ENCODE measurements at places on chromosomes 1 and 21.

DNA sequence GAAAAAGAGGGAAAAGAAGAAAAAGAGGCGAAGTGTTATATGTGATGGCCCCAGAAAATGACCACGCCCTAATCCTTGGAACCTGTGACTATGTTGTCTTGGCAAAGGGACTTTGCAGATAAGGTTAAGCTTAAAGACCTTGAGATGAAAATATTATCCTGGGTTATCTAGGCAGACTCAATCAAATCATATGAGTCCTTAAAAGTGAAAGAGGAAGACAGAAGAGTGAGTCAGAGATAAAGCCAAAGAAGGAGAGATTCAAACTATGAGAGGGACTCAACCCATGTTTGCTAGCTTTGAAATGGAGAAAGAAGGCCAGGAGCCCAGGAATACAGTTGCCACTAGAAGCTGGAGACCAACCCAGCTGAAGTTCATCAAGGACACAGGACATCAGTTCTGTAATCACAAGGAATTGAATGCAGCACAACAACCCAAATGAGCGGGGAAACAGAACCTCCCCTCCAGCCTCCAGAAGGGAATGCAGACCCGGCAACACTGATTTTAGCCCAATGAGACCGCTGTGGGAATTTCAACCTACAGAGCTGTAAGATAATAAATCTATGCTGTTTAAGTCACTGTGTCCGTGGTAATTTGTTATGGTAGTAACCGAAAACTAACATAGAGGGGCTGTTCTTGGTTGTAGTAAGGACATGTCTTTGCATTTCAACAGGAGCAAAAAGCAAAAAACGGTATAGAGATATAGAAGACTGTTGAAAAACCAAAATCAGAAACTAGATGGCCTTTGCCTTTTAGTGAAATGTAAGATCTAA lies 4.2 kb upstream of the RGS8 start:
- no peak for DNase-seq

DNA sequence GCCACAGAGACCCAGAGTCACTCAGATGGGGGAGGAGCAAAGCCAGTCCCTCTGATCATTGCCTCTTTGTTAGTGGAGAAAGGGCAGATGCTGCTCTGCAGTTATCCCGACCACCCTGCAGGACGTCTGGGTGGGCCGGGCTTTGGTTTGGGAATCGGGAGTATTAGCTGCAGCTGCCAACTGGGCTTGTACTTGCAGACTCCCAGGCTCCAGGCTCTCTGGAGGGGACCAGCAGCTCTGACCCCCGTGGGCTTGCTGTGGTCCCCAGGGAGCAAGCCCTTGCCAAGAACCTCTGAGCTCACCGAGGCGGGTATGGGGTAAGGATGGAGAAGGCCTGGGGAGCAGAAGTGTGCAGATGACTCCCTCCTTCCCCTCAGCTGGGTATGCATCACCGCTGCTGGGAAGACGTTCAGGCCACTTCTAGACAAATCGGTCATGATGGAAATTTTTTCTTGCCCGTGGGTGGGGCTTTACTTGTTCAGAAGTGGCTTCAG lies 21.6 kb downstream of the MAPKAPK2 start:
- no peak for DNase-seq

DNA sequence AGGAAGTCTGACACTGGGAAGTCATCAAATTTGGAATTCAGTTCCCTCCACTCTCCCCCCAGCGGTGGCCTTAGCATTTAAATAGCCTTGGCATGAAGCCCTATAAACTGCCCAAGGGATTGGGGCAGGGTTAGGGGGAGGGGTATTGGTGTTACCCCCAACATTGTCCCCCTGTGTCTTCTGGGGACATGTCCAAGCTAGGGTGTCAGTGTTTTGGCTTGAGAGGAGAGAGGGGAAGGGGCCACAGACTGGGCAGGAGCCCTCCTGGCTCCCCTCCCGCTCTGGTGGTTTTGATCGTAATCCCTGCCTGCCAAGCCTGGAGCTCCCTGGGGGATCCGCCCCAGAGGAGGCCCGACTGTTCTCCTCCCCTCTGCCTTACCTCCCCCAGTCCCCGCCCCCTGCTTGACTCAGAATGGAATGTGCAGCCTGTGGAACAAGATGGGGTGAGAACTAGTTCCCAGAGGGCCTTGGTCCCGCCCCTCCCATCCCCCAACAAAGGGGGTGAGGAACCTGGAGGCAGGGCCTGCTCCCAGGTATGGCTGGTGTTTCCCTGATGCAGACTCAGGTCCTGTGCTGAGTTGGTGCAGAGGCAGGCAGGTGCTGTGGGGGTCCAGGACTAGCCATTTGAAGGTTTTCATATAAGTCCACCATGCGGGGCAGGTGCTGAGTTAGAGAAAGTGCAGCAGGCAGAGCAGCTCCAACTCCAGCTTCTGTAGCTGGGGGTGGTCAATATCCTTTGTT lies 7.4 kb downstream of the SOX13 start:
- DNase-seq: no peak

DNA sequence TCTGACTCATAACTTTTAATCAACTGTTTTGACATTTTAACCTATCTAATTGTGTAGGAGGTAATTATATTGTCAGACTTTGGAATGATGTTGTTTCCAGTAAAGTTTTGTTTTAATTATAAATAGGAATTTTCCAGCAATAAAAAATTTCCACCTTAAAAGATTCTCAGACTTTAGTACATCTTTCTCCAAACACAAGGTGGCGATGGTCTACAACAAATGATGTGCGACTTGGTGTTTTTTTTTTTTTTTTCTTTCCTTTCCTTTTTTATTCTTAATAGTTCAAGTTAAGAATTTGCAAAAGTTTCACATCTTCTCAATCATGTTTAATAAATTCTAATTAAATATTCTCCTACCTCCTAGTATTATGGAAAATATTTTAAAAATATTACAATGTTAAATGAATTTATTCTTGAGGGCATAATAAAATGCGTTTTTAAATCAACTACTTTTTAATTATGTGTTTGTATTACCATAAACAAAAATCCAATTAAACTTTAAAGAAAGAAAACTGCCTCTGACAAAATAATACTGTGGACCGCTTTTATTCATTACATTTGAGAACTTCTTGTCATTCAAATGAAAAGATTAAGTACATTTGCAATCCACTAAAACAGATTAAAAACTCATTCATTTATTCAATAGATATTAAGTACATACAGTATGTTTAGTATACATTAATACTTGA lies 4.4 kb upstream of the ADAMTS1 start:
- DNase-seq: no peak

DNA sequence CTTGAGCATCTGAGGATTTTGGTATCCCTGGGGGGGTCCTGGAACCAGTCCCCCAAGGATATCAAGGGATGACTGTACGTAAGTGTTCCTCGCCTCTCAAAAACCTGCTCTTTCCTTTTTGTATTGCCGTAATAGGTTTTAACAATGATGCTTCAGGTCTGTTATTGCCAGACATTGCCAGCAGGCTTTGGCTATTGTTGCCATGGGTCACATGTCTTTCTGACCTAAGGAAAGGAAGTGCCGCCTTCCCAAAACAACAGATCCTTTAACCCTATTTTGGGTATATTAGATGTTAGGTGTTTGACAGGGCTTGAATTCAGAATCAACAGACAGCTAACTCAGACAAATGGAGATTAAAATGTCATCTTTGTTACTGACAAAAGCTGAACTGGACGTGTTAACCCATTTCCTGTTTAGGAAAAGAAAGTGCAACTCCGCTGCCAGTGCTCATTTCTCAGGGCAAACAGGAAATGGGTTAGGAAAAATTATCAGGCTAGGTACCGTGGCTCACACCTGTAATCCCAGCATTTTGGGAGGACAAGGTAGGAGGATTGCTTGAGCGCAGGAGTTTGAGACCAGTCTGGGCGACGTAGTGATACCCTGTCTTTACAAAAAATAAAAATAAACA lies 12.4 kb upstream of the PRPF38B start:
- no peak for DNase-seq

DNA sequence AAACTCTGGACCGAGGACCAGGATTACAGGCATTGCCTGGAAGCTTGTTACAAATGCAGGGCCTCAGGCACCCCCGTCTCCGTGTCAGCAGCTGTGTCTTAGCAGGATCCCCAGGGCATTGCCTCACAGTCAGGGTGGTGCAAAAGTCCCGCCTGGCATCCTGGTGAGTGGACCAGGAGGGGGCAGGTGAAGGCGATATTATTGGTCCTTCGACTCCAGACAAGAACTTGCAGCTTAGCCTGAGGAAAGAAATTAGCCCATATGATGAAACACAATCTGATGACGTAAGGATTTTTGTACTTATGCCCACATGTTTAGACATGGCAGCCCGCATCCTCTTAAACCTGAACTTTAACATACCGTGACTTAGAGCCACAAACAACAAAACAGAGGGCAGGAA lies 40.8 kb downstream of the RSPH1 start:
- no peak for DNase-seq

DNA sequence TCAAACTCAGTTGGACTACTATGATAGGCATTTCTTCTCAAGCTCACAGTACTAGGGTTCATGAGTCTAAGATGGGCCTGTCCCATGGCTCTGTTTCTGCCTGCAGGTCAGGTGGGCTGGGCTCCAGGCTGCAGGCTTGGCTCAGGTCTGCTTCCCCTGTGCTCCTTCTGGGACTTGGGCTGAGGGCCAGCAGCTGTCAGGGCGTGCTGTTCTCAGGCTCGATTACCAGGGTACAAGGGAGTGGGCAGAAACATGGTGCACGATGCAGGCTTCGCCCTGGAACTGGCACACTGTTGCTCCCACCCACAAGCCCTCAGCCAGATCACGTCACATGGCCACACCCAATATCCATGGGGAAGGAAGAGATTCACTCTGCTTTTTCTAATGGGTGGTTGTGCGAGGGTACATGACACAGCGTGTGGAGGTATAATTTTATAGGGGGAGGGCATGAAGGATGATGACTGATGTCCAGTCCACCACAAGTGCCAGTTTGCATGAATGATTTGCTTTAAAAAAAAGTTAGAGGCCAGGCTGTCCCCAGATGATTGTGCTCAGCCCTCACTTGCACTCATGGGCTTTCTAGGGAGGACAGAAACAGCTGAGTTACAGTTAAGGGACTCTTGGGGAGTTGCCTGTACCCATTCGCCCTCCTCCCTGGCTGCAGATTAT lies 118.0 kb downstream of the ACTL8 start:
- DNase-seq: no peak

GRCh38 chr21:44547656-44548331 lies 3.5 kb downstream of the KRTAP10-2 start:
- no peak for DNase-seq

DNA sequence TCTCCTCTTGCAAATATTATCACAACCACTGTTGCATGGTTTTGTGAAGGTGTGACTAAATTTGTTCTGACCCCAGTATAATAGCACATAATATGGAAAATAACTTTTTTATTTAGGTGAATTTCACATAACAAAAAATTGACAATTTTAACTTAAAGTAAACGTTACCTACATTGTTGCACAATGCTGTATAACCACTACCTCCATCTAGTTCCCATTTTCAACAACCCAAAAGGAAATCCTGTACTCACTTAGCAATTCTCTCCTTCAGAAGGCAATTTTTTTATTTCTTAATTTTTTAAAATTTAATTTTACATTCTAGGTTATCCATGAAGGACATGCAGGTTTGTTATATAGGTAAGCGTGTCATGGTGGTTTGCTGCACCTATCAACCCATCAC lies 95.2 kb downstream of the KCNJ6 start:
- no peak for DNase-seq

DNA sequence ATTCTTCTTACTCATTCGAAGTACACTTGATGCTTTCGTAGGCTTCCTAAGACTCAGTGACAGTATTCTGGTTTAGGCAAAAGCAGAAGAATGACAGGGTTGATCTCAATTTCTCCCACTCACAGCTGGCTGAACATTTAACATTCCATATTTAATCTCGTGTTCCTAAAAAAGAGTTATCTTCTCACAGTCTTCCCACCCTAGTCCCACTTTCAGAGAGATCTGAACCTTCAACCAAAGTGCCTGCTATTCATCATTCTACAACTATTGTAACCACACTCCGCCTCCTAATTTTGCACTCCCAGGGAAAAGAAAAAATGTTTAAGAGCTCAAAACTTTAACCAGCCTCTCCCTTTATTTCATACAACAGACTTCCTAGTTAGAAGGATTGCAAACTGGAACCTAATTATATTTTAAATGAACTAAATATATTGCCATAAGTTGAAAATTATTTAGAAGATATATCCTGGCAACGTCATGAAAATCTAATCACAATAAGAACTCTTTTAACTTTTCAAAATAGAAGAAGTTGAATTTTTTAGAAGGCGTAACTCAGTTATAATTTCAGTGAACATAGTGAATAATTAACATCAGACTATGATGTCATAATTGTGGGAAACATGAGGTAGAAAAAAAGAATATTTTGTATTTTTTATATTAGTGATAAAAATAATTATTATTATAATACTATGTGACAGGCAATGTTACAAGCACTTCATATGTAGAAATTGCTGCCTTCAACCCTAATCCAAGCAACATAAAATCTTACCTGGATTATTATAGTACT lies 540.9 kb upstream of the ADGRL2 start:
- no peak for DNase-seq

- no peak for DNase-seq
Measured at GRCh38 chr1:179530352-179530751, 45.4 kb downstream of the NPHS2 start.

DNA sequence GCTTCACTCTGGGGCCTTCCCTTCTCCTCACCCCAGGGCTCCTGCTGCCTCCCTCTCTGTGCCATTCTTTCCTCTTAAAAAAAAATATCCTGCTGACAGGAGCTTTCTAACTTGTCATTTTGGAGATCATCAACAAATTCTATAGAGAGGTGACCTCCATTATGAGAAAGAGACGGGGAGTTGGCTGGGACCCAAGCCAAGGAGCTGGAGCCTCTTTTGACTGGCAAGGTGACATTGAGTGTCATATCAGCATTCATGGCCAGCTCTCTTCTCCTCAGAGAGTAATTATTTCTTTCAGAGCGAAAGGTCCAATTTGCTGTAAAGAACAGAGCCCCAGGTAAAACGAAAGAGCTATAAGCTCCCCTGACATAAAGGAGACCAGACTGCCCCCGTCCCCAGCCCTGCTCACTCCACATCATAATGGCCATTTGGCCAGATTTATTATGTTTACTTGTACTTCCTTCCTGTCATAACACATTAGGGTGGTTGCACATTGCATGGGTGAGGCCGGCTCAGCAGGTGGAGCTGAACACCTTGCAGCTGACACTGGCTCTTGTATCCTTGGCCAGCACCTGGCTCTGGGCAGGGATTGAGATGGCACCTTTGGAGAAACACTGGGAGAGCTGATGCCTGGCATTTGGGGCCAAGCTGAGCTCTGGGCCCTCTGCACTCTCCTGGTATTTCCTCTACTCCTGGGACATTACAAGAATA lies 404.0 kb upstream of the VAMP3 start:
- DNase-seq: no peak

GRCh38 chr1:109770331-109771095 lies 6.8 kb upstream of the EPS8L3 start:
- DNase-seq: no peak

DNA sequence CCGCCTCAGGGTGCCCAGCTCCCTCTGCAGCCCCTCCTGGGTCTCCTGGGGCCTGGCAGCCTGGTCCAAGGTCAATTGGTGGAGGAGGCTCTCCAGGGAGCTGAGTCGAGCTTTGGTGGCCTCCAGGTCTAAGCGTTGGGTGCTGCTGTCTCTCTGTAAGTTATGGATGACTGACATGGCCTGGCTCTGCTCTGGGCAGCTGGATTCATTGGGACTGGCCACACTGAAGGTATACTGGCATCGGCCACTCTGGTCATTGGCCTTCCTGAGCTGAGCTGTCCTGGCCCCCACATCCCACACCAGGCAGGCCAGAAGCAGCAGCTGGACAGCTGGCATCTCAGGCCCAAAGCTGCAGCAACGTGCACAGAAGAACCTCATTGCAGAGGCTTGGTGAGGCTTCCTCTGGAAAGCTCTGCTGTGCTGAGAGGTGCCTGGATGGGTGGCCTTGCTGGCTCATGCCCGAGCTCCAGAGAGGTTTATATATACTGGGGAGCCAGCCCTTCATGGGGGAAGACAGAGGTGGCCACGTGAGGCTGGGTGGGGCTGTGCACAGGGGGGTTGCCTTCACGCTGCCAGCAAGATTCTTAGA lies at the start of gene MYOC:
Gene MYOC (minus strand): TSS at position 455 of the 589 bp plus-strand sequence. CDS start 77 bp downstream, at position 378.
- no peak for DNase-seq

Data from endothelial cell (in vitro differentiated cells).